ENCODE measurements at places on chromosomes 1 and 21. TPM values are rescaled to one million over a fixed set of nuclear protein-coding genes. Genes with fewer than 3 reads are reported as not detected.

RGS8 gene
- 0.03 TPM for polyA plus RNA-seq

ASAP3 gene
- 47.9 TPM for polyA plus RNA-seq

GBP4 gene
- polyA plus RNA-seq: 22.3 TPM

FALEC gene
- polyA plus RNA-seq: 0.55 TPM

S100A12 gene
- polyA plus RNA-seq: 3.0 TPM

GREM2 gene
- polyA plus RNA-seq: 2.0 TPM

CELA2B gene
- polyA plus RNA-seq: 0.31 TPM

ERICH3 gene
- polyA plus RNA-seq: 3.1 TPM

COP1 gene
- polyA plus RNA-seq: 52.0 TPM

OR2L13 gene
- polyA plus RNA-seq: not detected

FLG2 gene
- polyA plus RNA-seq: 0.09 TPM

UBE2U gene
- not detected for polyA plus RNA-seq

KRTAP7-1 gene
- not detected for polyA plus RNA-seq

HSD3B2 gene
- 0.19 TPM for polyA plus RNA-seq

AIRE gene
- 0.12 TPM for polyA plus RNA-seq

KRTAP15-1 gene
- not detected for polyA plus RNA-seq

GSTM2 gene
- polyA plus RNA-seq: 275 TPM

HAPLN2 gene
- 0.33 TPM for polyA plus RNA-seq

EFNA3 gene
- polyA plus RNA-seq: 5.4 TPM

C1orf52 gene
- polyA plus RNA-seq: 58.2 TPM

AZIN2 gene
- 10.0 TPM for polyA plus RNA-seq

LYPD8 gene
- not detected for polyA plus RNA-seq

HLX gene
- polyA plus RNA-seq: 37.0 TPM

C8B gene
- polyA plus RNA-seq: not detected

All from right lung (tissue), 10 donors.